Omental fat pad (tissue), 4 donors: ENCODE measurements at places on chromosomes 13 and 19. TPM values are rescaled to one million over a fixed set of nuclear protein-coding genes. Genes with fewer than 3 reads are reported as not detected.

The FCER2 gene
- total RNA-seq: 0.94 TPM

The WASF3 gene
- total RNA-seq: 49.5 TPM

The ZNF85 gene
- total RNA-seq: 1.9 TPM

DNA sequence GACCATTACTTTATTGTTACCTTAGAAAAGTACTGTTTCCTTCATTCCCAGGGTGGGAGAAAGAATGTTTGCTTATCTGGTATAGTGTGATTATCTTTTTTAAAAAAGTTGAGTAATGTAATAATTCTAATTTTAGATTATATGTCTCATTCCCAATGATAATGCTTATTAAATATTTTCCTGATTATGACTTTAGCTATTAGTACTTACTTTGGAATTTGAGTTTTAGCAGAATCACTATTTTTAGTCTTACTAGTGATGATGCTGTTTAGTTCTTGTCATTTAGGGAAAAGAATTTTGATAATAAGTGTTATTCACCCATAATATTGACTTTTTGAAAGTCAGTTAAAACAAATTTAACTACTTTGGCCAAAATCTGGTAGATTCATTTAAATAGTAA is 95.2 kb downstream of the FRY start:
- DNase-seq: no peak

GRCh38 chr13:41457589-41458186 is 338 bp downstream of the RGCC start:
- DNase-seq: no peak
